Smooth muscle cell of bladder (primary cell): ENCODE measurements at places on chromosomes 16 and 17. TPM values are rescaled to one million over a fixed set of nuclear protein-coding genes. Genes with fewer than 3 reads are reported as not detected.

Gene MAPT
- total RNA-seq: 0.14 and 0.18 TPM in 2 replicates

Gene GLOD4
- 25.5 and 42.4 TPM in 2 replicates for total RNA-seq

Gene EME1
- total RNA-seq: 1.3 TPM in 2 replicates

Gene KRT33B
- total RNA-seq: 0.14 and 0.18 TPM in 2 replicates

Gene HGS
- total RNA-seq: 54.6 and 69.7 TPM in 2 replicates

Gene RUNDC3A
- total RNA-seq: 0.18 and 0.43 TPM in 2 replicates
